ENCODE measurements at places on chromosomes 4 and X.
A peak's percentile ranks its signal among the peaks of the same experiment; 100 is the strongest.

GRCh38 chrX:71637848-71638247, 19.5 kb upstream of the CXCR3 start:
- DNase-seq: no peak

- DNase-seq: no peak
Observed at GRCh38 chr4:119861731-119862130, 204.9 kb downstream of the MAD2L1 start.

DNA sequence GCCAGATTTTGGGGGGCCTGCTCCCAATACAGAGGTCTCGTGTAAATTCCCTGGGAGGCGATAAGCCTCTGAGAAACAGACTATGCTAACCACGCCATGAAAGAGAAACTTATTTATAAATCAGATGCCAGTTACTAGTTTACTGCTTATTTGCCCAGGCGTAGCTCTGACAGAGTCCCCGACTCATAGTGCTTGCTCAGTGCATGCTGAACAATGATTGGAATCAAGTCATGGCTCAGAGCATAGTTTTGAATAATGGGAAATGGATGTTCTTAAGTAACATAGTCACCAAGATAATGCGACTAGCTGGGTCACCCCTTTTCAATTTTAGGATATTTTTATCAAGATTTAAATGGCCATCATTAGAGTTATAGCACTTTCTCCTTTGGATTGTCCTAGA, 39.9 kb downstream of the HTT start:
- no peak for DNase-seq

DNA sequence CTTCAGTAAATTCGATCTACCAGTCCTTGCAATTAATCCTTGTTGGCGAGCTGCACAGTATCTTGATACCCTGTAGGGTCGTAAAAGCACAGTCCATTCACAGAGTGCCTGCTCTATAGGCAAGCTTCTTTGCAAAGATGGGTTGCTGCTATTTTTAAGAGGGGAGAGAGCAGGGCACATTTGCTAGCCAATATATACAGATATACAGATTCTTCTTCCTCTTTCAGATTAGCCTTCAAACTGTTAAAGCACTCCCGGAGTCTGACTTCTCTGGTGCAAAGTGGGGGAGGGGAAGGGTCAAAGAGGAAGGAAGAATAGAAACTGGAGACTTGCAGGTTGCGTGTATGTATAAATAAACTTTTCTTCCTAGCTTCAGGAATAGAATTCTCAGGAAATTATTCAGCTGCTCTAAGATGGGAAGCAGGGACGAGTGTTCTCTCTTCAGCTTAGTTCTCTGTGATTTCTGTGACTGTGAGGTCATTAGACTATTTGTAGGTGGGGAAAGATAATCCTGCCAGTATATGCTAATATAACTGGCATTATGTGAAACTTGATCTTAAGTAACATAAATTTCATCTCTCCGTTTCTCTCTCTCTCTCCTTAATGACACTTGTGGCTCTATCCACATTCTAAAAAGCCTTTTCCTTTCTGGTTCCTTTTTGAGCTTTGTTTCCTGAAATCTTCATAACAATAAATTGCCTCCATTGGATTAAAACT, at the start of gene CYSLTR1:
Gene CYSLTR1 (minus strand): TSS at position 242 of the 717 bp plus-strand sequence. CDS start 53,865 bp downstream, outside the sequence.
- no peak for DNase-seq

- DNase-seq: no peak
Observed at GRCh38 chr4:81227968-81228367, 12.9 kb upstream of the PRKG2 start.

GRCh38 chr4:130600706-130601105, 1504.8 kb downstream of the C4orf33 start:
- no peak for DNase-seq

DNA sequence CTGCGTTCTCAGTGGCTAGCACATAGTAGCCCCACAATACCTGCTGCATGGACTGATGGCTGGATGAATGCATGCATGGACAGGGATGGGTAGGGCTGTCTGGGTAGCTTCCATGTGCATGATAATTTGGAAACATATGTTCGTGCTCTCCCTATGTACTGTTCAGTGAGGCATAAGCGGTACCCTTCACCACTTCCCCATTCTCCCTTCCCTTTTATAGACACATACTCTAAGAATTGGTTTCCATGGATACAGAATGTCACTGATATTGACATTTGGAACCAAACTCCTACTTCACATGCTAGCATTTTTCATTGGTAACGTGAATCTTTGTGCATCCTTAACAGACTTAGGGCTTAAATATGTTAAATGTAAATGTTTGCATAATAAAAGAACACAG, 20.4 kb downstream of the USP46 start:
- no peak for DNase-seq

GRCh38 chrX:10507181-10507580, 113.2 kb downstream of the MID1 start:
- no peak for DNase-seq

DNA sequence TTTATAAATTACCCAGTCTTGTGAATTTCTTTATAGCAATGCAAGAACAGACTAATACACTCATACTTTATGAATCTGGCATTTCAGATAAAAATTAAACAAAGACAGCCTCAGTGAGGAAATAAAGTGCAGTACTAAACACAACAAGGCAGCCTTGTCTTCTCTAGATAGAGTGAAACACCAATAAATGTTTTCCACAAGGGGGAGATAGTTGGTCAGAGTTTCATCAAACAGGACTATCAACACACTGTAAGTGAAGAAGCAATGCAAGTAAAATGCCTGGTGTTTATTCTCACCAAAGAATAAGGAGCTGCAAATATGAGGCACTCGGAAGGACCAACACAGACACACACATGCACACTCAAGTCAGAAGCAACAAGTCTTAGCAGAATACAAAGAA, 62.8 kb downstream of the FAM9B start:
- peak; percentile 9 for DNase-seq

Measured in GM13977 (cell line).